Hypothalamus (tissue), 51 donors: ENCODE measurements at places on chromosomes 11 and 22.
A peak's percentile ranks its signal among the peaks of the same experiment; 100 is the strongest.

DNA sequence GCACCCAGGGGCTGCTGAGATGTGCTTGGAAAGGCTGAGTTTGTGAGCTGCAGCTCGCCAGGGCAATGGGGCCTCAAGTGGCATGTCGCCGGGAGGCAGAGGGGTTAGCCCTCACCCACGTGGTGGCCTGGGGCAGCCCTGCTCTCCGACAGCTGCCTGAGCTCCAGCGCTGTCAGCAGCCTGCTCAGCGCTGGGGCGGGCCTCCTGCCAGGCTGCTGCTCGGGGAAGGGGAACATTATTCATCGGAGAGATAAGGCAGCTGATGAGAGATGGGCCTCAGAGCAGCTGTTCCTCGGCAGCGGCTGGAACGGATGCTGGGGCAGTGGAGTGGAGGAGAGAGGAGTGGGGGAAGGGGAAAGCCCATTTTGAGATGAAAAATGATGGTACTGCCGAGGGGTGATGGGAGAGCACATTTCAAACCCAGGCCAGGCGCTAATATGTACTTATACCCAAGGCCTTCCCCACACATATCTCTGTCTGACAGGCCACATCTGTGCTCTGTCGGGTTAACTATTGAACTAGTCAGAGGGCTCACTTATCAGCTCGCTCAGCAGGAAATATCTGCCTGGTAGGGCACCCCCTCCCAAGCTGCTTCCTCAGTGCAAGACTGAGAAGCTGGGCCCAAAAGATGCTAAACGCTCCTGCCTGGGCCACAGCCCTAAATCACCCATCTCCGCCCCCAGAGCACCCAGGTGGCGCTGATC, 79.5 kb downstream of the TIMP3 start:
- DNase-seq: no peak

GRCh38 chr11:126592496-126593410, 237.3 kb downstream of the ST3GAL4 start:
- DNase-seq: no peak

DNA sequence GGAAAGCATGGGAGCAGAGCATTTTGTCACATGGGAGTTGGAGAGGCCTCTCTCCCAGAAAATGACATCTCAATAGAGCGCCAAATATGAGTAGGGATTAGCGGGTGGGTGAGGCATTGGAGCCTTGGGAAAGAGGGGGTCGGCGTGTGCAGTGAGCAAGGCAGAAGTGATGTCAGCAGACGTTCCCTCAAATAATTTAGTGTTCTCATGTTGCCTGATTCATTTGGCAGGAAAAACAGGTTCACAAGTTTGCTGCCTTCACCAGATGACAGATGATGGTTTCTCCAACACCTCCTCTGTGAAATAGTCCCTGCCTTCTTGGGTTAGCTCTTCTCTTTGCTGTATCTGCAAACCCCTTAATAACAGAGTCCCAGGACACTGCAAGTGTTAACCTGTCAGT, 118.5 kb upstream of the ARHGAP20 start:
- DNase-seq: no peak

- no peak for DNase-seq
These were observed 26.0 kb downstream of the PTPN5 start for GRCh38 chr11:18765554-18765953.

GRCh38 chr11:67435031-67435726, 2.3 kb downstream of the PTPRCAP start:
- no peak for DNase-seq

GRCh38 chr11:119794756-119795155, 65.8 kb upstream of the NECTIN1 start:
- DNase-seq: no peak

GRCh38 chr11:116073854-116074837, 569.9 kb upstream of the CADM1 start:
- peak; percentile 55 for DNase-seq

GRCh38 chr22:50490531-50491308, 4.1 kb downstream of the MIOX start:
- DNase-seq: no peak

- DNase-seq: no peak
These were observed 17.0 kb upstream of the KCNJ11 start for GRCh38 chr11:17405232-17406005.
